Fibroblast of gingiva (primary cell): ENCODE measurements at places on chromosomes 7 and 10.

GRCh38 chr7:88009651-88010050, 75.6 kb downstream of the ADAM22 start:
- DNase-seq, result no peak

GRCh38 chr10:27625452-27626211, 120.0 kb downstream of the MKX start:
- peak; percentile 46 for DNase-seq

DNA sequence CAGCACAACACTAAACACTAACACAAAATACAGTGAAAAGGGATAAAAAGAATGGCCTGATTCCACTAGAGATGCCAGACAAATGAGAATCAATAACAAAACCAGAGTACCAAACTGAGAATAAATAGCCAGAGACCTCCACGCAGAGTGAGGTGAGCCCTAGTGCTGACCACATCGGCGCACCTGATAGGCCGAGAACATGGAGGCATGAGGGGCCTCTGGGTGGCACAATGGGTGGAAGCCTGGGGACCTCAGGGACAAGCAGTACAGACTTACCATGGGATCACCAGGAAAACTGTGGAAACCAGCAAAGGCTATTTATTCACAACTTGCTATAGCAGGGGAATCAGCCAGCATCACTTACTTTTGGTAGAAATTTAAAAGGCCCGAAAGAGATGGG, 1.8 kb upstream of the CSGALNACT2 start:
- DNase-seq, result no peak

- no peak for DNase-seq
Observed at GRCh38 chr7:143877098-143877497, 24.9 kb downstream of the TCAF1 start.

DNA sequence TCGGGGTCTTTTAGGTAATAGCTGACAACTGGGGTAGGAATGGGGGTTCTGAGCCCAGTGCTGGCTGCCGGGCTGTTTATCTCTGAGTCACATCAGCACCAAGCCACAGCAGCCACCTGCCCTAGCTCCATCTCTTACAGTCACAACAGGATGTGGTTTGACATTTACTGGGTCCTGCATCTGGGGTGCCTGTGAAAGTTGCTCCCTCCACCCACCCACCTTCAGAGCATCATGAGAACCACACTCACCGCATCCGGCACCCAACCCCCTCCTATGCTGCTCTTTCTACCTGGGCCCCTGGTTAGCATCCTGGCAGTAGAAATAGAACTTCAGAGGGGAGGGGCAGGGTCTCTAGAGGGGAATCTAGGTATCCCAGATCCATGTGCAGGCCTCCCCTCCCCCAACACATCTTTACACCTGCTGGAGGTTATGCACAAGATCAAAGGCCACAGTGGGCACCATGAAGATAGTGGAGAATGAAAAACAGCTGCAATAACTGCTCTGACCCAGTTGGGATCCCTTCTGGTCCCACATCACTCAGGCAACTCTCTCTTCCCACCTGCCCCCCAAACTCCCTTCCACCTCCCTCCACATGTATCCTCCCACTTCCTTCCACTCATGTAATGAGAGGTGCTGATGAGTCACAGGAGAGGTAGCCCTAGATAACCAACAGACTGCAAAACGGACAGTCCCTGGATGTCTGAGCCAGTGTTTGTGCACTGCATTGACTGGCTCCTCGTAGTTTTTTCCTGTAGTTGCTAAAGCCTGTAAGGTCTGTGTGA, 38.2 kb downstream of the PRSS2 start:
- no peak for DNase-seq

DNA sequence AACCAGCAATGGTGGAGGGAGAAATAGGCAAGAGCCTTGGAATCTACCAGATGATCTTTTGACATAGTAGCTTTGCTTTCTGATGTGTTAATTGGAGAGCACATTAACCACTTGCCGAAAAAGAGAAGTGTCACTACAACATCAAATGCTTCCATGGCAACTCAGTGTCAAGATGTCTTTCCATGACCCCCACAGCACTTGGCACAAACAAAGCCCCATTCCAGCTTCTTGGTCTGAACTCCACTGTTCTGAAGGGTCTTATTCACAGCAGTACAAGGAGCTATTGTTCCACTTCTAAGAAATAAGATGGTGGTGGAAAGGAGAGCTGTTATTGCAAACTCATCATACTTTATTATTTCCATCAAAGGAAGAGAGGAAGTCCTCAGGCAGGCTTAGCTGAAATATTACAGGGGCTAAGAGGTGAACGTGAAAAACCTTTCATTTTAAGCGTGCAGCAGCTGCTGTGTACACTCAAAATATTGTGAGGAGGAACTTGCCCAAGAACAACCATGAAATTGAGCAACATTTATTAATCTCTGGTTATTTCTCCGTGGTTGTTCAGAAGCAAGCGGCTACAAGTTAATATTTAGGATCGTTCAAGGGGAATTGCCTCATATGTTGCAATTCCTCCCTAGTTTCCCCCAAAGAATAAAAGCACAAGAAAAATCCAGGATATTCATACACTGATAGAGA, 354.8 kb upstream of the CELF2 start:
- no peak for DNase-seq

GRCh38 chr7:9083837-9084236, 650.4 kb downstream of the NXPH1 start:
- no peak for DNase-seq

DNA sequence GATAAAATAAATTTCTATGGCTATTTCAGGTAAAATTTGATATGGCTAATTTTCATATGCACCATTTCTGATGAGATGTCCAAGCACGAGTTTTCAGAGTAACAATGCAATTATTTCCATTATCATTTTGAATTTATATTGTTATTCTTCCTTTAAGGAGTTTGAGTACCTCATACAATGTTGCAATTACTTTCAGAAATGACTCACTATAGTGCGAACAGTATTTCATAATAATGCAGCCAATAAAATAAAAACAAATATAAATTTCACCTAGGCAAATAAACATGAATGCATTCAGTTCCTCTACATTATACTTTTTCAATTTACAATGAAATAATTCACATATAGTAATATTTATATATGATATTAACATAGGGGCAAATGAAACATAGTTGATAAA, 78.8 kb upstream of the LRRN3 start:
- DNase-seq, result peak; percentile 9

DNA sequence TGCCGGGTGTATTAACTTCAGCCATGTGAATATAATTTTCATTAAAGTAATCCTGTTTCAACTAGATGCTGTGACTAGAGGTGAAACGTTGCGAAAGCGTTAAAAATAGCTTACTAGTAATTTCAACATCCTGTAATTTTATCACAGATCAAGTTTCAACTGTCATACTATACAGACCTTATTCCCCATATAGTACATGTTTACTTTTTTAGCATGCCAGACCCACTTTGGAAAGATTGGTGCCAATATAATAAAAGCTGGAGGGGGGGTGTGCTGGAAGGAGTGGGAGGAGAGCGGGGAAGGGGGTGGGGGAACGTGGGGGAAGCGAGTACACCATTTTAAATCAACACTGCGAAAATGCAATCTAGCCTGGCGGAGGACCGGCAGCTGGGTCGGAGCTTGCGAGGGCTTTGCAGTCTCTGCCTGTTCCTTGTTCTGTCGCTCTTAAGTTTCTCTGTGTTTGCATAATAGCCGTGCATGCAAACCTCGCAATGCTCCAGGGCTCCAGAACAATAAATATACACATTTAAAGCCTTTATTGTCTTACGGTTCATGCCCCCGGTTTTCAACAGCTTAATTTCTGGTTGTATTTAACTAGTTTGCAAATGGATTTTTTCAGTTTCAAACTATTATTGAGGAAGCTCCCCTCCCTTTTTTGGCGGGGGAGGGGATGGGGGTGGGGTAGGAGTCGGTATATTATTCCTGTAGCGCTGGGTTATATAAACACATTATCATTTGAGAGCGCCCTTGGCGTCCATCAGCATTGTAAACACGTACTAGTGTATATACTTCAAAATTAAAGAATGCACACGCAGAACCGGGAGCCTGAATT, 1.3 kb upstream of the ARID5B start:
- DNase-seq, result peak; percentile 85

- DNase-seq, result peak; percentile 57
Observed at GRCh38 chr10:103265717-103266329, 11.1 kb upstream of the INA start.

DNA sequence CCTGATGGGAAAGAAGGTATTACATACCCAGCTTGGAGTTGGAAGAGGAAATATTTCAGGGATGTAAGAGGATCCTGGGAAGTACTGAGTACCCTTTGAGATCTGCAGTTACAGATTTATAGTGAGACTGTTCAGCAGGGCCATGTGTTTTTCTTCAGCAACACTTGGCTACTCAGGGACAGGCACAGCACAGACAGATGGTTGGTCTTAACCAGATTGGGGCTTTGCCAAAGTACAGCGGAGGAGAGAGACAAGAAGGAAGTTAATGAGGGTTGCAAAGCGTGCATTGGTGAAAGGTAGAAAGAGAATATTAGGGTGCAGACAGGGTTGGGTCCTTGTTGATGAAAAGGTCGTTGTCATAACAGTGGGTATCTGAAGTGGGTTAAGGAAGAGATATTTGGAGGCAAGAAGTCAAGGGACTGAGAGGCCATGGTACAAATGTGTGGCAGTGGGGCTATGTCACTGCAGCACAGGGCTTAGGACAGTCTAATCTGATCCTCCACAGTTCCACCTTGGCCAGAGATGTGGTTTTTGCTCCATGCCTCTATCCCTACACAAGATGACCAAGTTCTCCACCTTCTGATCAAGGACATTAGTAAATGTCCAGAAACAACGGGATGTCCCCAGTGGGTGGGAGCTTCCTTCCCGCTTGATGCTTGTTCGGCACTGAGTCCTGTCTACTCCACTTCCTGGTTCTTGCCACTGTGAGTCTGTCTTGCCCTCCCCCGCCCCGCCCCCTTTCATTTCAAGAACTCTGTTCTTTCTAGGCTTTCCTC, 18.9 kb upstream of the DNAJC1 start:
- DNase-seq, result no peak

DNA sequence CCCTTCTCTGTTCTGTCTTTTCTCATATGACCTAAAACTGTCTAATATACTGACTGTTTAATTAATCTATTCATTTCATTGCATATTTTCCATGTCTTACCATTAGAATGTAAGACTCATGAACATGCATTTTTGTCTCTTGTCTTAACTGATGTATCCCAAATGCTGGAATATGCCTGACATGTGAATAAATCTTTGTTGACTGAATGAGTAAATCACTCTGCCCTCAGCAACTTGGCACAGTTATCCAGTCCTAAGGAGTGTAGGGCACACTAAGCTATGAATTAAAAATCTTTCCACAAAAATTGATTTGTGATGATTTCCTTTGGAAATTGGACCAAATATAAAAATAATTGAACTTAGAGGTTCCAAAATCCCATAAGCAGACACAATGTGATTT, 111.3 kb downstream of the ETV1 start:
- DNase-seq, result no peak

- DNase-seq, result peak; percentile 86
Observed at GRCh38 chr7:43658718-43659548, 70.4 kb downstream of the COA1 start.

GRCh38 chr10:88347597-88348304, 235.4 kb downstream of the RNLS start:
- DNase-seq, result no peak

DNA sequence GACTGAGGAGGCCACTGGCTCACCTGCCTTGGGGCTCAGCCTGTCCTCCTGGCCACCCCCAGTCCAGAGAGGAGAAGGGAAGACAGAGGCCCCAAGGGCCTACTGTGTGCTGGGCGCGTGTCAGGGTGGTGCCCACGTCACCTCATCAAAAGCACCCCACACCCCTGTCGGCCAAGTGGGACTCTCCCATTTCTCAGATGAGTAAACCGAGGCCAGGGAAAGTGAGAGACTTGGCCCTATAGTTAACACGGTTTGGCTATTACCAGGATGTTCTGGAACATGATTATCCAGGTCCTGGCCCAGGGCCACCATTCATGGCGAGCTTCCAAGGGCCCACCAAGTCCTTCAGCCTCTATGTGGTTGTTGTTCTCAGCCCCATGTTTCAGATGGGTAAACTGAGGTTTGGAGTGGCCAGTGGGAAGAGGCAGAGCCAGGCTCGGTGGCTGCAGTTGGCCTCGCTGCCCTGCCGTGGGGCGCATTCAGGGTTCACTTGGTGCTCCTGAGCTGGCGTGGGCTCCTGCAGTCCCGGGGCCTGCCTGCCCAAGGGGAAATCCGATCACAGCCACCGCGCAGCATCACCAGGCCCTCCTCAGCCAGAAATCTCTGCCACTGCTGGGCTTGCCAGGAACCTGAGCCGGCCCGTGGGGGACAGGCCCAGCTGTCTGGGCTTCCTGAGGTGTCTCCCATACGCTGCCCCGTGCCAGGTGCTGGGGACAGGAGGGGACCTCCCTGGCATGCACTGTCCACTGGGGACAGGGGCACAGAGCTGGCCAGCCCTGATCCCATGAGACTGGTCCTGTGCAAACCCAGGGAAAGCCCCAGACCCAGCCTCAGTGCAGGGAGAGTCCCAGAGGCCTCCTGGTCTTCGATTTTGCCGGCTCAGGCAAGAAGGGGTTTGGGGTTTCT, 117.7 kb upstream of the TNRC18 start:
- DNase-seq, result no peak

DNA sequence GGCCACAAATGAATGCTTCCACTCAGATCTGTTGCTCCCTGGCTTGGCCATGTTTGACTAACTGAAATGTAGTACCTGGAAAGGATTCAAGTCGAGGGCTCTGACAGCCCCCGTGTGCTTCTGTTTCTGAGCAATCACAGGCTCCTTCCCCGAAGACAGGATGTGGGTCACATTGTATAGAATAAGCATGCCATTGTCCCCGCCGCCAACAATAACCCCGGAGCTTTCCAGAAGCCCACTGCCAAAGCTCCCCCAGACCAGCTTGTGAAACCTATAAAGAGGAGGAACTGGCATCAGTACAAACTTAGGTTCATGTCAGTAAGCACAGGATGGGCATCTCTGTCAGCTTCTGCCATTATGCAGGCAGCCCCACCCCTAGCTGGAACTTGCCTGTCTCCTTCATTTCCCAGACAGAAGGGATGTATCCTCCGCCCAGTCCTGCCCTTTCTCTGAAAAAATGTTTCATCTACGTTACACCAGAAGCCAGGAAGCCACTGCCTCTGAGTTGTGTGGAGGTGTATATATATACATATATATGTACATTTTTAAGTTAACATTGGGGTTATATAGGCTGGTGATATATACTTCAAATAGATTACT, 10.3 kb downstream of the SEC31B start:
- no peak for DNase-seq

DNA sequence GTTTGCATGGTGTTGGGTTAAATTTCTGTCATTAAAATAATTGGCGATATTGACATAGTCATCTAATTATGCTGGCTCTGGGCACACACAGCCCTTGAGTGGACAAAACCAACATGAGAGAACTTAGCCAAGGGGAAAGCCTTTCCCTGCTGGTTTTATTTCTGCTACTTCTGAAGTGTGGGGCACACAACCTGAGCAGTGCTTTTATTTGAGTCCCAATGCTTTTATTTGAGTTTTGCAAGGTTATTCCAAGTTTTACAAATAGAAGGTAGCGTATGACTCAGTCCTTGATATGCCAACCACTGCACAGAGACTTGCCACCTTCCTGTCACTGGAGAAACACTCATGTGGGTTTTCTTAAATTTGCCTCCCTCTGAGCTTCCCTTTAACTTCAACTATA, 145.7 kb downstream of the EGFR start:
- DNase-seq, result no peak
